ENCODE measurements at places on chromosomes 1 and 21.

DNA sequence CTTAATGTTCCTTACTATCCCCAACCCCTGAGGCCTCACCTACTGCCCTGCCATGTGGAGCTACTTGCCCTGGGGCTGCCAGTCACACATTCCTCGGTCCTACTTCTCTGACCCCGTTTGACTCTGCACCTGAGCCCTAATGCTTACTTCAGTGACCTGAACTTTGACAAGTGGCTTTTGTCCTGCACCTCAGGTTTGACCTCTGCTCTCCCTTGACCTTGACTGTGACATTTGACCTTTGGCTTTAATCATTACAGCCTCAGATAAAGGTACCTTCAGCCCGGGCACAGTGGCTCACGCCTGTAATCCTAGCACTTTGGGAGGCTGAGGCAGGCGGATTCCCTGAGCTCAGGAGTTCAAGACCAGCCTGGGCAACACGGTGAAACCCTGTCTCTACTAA lies 22.8 kb downstream of the MR1 start:
- DNase-seq: no peak

- DNase-seq: no peak
These were observed 33.3 kb downstream of the RGL1 start for GRCh38 chr1:183838221-183838620.

DNA sequence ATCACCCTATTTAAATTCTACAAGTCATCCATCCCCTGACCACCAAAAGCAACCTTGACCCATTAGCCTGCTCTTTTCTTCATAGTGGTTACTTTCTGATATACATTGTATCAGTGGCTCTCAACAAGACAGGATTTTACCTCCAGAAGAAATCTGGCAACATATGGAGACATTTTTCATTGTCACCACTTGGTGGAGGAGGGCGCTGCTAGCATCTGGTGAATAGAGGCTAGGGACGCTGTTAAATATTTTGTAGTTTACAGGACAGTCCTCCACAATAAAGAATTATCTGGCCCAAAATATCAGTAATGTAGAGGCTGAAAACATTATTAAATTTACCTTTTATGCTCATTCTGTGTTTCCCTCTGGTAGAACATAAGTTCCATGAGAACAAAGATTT lies 6.1 kb downstream of the HSPA13 start:
- no peak for DNase-seq

DNA sequence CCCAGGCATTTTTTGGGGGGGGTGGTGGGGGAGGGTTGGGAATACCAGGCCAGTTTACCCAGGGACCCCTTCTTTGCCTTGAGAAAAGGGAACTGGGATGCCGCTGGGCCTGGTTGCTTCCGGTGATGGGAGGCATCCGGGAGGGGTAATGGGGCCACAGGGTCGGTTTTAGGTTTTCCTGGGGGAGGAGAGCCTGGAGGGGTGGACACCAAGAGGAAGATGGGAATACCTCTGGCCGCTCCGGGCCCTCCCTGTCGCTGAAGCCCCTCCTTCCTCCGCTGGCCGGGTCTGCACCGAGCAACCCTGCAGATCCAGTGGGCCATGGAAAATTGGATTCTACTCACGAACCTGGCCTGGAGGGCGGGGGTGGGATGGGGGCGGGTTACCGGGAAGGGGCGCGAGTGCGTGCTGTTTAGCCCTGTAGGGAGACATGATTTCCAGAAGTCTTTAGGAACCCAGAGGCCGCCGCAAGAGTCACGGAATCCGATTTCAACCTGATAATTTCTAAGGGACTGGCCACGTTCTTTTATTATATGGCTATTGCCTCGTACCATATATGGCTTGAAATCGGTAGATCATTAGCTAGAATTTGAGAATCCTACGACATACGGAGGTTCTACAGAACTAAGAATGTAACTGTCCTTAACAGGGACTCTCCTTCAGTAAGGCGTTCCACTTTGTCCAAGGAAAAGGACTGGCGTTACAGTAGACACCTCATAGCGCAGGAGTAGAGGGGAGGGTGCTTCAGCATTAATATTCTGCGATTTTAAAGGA lies 749 bp downstream of the AKIRIN1 start:
- peak; percentile 68 for DNase-seq

DNA sequence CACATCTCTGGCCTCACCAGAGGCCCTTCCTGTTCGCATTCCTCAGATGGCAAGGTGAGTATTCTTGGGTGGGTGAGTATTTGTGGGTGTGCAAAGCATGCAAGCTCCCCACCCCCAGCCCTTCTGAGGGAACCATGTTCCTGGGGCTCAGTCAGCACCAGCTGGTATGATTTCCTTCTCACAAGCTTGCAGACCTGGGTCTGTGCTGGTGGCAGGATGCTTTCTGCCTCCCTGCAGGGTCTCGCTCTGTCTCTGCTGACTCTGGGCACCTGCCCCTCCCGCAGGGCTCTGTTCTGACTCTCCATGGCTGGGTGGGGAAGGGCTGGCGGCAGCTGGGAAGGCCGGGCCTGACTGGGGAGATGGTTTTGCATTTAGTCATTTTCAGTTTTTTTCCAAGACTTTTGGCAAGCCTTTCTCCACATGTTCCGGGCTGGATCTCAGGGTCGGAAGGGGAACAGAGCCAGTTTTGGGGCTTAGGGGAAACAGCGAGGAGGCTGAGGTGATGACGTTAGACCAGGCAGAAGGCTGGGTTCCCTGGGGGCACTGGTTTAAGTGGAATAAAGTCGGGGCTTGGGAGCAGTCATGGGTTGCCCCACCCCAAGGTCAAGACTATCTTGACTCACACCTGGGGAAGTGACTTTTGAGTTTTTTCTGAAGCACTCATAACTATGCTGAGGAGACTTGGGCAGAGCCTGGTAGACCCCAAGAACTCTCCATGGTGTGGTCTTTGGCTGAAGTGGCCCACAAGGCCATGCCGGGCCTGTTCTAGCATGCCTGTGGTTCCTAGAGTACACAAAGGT lies 6.2 kb downstream of the RASSF5 start:
- DNase-seq: peak; percentile 83

- DNase-seq: no peak
These were observed 550 bp downstream of the ACKR1 start for GRCh38 chr1:159205225-159205624.

DNA sequence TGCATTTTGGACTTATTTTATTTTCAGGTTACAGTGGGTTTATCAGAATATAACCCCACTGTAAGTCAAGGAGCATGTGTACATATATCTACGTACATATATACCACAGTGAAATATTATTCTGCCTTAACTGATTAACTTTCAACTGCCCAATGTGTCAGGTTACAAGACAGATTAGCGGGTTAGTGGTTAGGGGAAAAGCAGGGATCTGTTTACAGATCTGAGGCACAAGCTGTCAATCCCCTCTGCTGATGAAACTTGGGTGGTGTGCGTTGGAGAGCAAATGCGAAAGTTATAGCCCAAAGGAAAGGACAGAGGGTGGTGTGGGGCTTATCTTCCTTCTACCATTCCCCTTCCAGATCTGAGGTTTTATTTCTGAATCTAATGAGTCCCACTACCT lies 238.2 kb upstream of the KCNK2 start:
- no peak for DNase-seq

GRCh38 chr1:76942549-76942948 lies 75.3 kb downstream of the ST6GALNAC5 start:
- DNase-seq: peak; percentile 43

DNA sequence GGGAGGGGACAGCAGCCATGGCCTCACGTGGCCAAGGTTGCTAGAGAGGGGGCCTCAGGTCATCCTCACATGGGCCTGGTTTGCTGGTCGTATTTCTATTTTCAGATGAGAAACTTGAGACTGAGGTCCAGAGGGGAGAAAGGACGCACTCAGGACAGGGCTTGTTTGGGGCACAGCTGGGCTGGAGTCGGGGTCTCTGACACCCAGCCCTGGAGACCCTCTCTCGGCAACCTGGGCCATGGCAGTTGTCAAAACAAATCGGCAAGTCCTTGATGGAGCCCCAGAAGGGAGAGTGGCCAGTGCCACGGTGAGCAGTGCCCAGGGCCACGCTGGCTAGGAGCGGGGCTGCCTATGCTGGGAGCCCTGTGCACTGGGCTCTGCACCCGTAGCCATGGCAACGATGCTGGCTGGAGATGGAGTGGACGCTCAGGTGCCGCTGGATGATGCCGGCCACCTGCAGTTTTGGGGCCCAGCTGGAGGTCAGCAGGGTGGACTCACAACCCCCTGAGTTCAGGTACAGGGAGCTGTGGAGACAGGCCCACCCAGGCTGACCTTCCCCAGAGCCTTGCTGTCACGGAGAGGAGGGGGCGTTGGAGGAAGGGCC lies 11.1 kb downstream of the LRRC3 start:
- DNase-seq: no peak

GRCh38 chr1:59484096-59484495 lies 187.2 kb downstream of the FGGY start:
- peak; percentile 72 for DNase-seq

DNA sequence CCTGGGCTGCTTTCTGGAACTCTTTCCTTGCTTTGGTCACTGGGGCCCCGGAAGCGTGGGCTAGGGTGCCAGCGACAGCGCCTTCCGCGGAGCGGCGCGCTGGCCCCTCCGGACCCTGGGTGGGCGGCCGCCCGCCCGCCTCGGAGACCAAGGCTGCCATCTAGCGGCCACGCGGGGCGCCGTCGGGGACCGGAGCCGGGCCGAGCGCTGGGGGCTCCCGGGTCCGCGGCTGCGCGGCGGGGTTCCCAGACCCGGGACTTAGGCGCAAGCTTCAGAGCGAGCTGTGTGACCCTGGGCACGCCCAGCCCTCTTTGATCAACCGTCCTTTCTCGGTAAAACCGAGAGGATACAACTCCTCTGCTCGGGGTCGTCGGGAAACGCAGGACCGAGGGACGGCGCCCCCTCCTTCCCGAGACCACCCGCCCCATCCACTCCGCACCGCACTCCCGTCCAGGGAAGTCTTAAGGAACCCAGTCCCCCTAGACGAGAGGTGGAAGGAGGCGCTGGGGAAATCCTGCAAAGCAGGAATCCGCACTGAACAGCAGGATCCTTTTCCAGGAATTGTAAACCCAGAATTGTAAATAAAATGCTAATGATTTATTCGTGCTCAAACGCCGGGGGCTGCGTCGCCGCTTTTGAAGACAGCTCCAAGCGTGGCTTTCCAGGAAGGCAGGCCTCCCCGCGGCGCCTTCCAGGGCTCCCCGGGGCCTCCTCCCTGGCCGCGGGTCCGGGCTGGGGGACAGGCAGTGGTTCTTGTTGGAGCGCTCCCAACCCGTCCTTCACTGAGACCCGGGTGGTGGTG lies 41.2 kb downstream of the RRAGC start:
- peak; percentile 31 for DNase-seq

GRCh38 chr1:64147759-64148158 lies 55.7 kb upstream of the UBE2U start:
- DNase-seq: no peak

- DNase-seq: no peak
These were observed 264.6 kb upstream of the B3GALT2 start for GRCh38 chr1:193451001-193451400.

GRCh38 chr1:16175610-16176553 lies 20.0 kb upstream of the EPHA2 start:
- peak; percentile 83 for DNase-seq

DNA sequence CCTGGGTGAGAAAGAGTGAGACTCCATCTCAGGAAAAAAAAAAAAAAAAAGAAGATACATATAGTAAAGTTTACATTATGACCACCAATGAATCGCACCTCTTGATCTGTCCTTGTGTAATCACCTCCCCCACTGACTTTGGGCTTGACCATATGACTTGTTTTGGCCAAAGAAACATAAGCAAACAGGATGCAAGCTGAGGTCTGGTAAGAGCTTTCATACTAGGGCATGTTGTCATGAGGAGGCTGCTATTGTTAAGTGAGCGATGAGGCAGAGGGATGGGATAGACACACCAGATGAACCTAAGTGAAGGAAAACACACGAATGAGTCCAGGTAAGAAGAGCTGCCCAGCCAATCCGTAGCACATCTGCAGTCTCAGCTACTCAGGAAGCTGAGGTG lies 10.7 kb downstream of the ENAH start:
- no peak for DNase-seq

GRCh38 chr1:162726555-162726954 lies 63.9 kb upstream of the HSD17B7 start:
- no peak for DNase-seq

GRCh38 chr1:20715406-20715805 lies 2.4 kb downstream of the KIF17 start:
- no peak for DNase-seq

GRCh38 chr1:231807541-231807940 lies 181.0 kb downstream of the DISC1 start:
- no peak for DNase-seq

- DNase-seq: no peak
These were observed 206.7 kb downstream of the SETD4 start for GRCh38 chr21:35853321-35854239.

- DNase-seq: no peak
These were observed 293.9 kb downstream of the SDCCAG8 start for GRCh38 chr1:243549791-243550190.

DNA sequence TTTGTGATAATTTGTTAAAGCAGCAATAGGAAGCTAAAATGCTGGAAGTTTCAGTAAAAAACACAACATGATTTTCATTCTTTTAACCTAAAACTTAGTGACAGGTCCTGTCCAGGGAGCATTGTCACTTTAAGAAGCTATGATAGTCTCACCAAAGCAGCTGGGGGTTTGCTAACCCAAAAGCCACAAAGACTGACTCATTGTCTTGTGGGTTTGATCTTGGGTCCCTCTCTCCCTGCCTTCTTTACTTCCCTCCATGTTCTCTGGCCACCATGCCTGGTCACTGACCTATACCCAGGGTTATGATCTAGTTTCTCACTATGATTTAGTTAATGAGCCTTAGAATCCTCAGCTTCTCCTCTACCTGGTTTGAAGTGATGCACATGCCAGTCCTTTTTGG lies 213.5 kb upstream of the PTGFR start:
- DNase-seq: no peak

- DNase-seq: peak; percentile 72
These were observed 2.3 kb upstream of the BSND start for GRCh38 chr1:54996359-54996868.

- DNase-seq: peak; percentile 43
These were observed 39.2 kb upstream of the POU3F1 start for GRCh38 chr1:38085666-38086330.

DNA sequence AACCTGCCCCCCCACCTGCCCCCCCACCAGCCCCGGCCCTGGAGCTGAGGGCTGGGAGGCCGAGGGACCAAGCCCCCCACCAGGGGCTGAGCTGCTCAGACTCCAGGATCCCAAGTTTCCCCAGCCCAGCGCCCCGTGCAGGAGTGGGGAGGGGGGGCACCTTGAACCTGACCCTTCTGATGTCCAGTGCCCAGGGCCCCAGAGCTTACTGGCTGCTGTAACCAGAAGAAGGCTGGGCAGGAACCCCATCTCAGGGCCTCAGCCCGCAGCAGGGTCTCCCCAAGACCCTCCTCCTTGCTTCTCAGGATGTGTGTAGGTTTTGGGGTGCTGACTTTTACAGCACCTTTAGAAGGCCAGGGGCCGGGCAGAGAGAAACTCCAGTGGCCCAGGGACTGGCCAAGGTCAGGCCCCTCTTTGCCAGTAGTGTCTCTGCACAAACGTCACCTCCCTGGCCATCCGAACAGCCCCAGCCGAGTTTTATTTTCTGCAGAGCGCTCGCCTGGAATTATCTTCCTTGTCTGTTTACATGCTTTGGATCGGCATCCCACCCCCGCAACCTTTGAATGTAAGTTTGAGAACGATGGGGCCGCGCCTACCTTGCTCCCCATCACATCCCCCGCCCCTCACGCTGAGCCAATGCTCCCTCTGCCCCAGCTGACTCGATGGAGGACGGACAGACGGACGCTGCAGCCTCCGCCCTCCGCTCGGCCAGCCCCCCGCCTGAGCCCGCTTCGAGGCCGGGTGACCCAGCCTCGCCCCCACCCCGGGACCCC lies 70.1 kb upstream of the CASZ1 start:
- peak; percentile 53 for DNase-seq

Measured in SJCRH30 (cell line).